ENCODE measurements at places on chromosomes 16 and 17.

GRCh38 chr17:3796822-3797170 is 4.2 kb downstream of the ITGAE start:
- DNase-seq, result no peak

DNA sequence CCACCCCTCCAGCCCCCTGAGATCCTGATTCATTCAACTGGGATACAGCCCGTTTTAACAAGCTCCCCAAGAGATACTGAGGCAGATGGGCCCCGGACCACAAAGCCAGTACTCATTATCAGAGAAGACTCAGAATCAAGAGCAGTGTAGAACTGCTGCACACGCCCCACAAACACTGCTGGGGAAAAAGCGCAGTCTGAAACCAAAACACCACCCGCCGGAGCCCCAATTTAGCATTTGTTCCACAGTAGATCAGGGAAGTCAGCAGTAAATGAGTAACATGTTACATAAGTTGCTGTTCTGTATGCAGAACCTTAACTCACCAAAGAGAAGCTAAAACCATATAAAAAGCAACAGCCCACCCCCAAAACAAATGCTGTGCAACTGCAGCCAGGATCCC is 123.6 kb downstream of the CDYL2 start:
- DNase-seq, result no peak

DNA sequence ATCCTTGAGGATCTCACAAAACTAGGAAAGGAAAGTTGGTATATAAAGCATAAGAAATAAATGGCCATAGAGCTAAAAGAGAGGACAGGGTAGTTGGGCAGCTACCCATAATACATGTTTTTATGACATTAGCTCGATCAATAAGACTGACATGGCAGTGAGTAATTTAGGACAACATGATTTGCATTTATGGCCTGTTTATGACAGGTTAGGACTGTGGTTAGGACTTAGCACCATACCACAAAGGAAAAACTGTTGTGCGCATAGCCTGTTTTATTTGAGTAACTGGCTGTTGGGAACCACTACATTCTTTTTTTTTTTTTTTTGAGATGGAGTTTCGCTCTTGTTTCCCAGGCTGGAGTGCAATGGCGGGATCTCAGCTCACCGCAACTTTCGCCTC is 18.0 kb upstream of the TRIM37 start:
- no peak for DNase-seq

DNA sequence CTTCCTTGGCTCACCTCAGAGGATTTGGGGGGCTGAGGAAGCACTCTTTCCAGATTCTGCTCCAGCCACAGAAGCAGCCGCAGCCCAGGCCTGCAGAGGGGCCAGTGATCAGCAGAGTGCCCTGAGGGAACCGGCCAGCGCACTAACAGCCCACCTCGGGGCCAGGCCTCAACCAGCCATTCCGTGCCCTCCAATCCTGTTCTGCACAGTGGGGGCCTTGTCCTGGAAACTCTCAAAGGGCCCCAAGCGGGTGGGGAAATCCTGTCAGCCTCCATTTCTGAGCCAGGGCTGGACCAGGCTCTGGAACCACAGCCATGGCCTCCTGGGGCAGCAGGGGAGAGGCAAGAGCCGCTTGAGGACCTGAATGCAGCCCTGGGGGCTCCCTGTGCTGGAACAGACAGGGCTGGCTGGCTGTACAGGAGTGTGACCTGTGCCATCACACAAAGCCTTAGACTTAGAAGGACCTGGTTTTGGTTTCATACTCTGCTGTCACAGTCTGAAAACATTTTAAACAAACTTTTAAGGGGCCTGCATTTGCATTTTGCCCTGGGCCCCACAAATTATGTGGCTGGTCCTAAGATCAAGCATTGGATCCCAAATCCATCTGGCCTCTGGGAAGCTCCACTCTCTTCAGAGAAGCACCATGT is 10.0 kb downstream of the CNGB1 start:
- DNase-seq, result no peak

- no peak for DNase-seq
These were observed 993 bp upstream of the ANKRD11 start for GRCh38 chr16:89491238-89491869.

DNA sequence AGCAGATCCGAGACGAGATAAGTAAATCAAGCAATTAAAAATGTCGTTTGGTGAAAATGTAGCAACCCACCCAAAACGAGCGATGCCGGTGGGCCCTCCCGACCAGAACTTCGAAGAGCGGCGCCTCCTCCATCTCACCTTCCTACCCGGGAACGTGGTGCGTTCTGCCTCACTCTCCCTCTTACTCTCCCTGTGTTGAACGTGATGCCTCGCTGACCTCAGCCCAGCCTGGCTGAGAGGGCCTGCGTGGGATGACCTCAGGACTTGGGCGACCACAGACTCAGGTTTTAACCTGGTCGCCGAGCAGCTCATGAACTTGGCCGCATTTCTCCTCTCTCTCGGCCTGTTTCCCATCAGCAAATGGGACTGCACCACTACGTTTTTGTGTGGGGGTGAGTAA is 69.7 kb upstream of the RPL38 start:
- no peak for DNase-seq

GRCh38 chr17:16913463-16913862 is 58.5 kb downstream of the TNFRSF13B start:
- DNase-seq, result no peak

DNA sequence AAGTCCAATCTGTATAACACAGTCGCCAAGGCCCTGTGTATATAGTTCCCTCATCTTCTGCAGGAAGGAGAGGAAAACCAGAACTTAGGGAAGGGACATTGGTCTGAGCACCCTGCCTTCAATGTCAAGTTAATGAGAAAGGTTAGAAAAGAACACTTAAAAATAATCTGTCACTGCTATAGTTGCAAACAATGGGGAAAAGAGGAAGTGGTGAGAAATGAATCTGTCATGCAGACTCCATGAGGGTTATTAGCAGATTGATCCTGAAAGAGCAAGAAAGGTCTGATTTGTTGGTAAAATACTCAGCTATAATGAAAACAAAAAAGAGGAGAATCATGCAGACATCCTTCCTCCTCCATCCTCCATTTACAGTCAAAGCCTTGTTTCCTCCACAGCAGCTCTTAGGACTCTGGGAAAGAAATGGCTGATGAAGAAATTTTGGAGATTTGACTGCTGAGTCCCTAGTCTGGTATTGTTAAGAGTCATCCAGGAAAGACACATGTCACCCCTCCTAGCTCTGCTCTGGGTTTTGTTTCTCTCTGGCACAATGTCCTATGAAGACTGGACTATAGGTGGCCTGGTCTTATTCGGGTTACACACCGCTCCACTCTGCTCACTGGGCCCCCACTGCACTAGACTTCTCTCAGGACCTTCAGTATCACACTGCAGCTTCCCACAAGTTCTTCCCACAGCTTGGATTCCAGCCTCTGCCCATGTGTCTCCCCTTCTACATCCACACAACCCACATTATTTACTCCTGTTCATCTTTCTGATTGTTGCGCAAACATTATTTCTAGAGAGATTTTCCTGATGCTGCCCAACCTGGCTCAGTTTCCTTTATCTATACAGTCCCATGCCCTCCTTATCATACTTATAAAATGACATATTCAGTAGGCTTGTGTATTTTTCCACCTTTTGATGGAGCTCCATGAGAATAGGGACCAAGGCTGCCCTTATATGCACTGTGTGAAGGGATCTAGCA is 56.5 kb upstream of the XYLT1 start:
- DNase-seq, result no peak

GRCh38 chr17:63270610-63271009 is 175.5 kb downstream of the CYB561 start:
- no peak for DNase-seq

- DNase-seq, result no peak
These were observed 517.3 kb upstream of the ZFHX3 start for GRCh38 chr16:73565263-73565662.

GRCh38 chr16:24653725-24654124 is 75.7 kb upstream of the TNRC6A start:
- no peak for DNase-seq

- no peak for DNase-seq
These were observed 25.3 kb downstream of the KLHDC4 start for GRCh38 chr16:87740441-87740840.

- DNase-seq, result no peak
These were observed 1.2 kb downstream of the FOXF1 start for GRCh38 chr16:86511317-86512161.

- DNase-seq, result no peak
These were observed 5.8 kb downstream of the NUP88 start for GRCh38 chr17:5413682-5414081.

GRCh38 chr16:74325641-74326040 is 29.0 kb downstream of the PSMD7 start:
- no peak for DNase-seq

All from stimulated activated CD4-positive, alpha-beta T cell treated with anti-CD3 and anti-CD28 coated beads, Interleukin-1b, Interleukin-23, amount 100 ng/mL, for 24 hours (primary cell).